ENCODE measurements at places on chromosomes 11 and 22.

GRCh38 chr11:124878759-124879492 is 13.7 kb downstream of the ROBO3 start:
- DNase-seq: no peak

GRCh38 chr22:22076932-22077703 is 94.5 kb upstream of the TOP3B start:
- DNase-seq: no peak

- DNase-seq: no peak
Measured at GRCh38 chr11:56636861-56637260, 5.4 kb downstream of the OR5AP2 start.

DNA sequence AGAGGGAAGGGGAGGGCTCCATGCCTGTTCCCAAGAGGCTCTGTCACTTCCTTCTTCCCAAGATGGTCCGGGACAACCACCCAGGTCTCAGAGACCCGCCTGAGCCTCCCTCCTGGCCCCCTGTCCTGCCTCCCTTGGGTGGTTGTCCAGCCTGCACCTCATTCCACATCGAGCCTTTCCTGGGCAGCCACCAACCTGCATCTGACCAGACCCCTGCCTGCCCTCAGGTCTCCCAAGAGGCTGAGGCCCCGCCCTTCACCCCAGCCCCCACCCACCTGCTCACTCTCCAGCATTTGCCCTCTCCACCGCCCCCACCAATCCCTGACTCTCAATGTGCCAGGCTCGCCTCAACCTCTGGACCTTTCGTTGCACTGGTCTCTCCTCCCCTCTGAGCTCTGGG is 97.5 kb upstream of the LMO1 start:
- DNase-seq: no peak
